Cortex of kidney (tissue), 1 donor: ENCODE measurements at places on chromosomes 2 and 18.

DNA sequence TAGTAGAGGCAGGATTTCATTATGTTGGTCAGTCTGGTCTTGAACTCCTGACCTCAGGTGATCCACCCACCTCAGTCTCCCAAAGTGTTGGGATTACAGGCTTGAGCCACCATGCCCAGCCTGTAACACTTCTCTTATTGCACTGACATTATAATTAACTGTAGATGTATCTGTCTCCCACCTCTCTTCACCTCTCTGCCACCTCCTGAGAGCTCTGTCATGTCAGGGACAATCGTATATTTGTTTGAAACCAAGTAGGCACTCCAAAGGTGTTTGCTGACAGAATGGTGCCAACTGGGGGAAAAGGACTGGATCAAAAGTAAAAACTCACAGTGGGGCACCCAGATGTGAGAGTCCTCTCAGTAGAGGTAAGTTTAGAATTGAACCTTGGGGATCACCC, 17.3 kb upstream of the ME2 start:
- DNase-seq, result no peak

DNA sequence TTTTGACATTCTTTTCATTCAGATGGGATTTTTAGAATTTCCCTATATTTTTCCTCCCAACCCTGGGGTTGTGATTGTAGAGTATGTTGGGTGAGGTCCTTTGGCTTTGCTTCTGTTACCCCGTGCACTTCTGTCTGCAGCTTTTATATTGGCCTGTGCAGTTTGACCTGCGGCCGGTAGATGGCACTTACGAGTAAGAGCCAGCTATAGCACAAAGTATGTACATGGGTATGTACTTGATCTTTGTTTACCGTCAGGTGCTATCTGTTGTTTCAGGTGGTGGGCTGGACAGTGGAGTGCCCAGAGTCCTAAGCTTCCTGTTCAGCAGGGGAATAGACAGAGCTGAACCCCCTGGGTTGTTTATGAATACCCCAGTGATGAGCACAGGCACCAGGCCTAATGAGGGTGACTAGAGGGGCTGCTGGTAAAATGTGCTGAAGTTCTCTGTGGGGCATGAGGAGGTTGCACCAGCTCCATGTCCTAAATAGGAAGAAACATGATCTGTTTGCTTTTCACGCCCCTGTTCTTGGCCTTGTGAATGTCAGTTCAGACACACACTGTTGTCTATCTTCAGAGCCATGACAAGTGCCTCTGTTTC, 58.9 kb upstream of the THUMPD2 start:
- no peak for DNase-seq

DNA sequence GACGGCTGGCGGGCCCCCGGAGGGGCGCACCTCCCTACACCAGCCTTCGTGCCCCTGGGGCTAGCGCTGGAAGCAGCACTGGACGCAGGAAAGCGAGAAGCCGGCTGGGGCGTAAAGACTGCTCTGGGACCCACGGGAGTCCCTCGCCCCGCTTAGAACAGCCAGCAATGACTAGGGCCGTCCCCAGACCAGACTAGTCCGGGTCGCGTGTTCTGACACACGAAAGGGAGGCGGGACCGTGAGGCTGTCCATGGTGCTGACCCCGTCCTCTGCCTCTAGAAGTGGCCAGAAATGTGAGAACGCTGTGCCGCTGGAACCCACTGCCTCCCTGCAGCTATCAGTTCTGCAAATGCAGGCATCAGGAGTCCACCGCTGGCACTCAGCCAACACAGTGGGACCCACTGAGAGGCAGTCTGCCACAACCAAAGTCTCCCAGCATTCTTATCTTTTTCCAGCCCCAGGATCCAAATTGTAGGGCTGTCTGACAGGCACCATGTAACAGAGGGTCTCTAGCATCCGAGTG, at the start of gene UCN:
UCN (minus strand) TSS at position 87 of the 523 bp plus-strand sequence. CDS start 550 bp downstream, outside the sequence.
- no peak for DNase-seq

DNA sequence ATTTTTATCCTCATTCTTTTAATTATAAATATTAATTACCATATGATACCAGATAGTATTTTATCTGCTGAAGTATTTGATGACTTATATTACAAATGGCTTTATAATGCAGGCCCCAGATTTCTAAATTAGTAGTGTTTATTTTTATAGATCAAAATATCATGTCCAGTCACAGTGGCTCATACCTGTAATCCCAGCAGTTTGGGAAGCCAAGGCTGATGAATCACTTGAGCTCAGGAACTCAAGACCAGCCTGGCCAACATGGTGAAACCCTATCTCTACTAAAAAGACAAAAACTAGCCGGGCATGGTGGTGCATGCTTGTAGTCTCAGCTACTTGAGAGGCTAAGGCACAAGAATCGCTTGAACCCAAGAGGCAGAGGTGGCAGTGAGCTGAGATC, 100.1 kb upstream of the ARHGAP15 start:
- DNase-seq, result no peak

DNA sequence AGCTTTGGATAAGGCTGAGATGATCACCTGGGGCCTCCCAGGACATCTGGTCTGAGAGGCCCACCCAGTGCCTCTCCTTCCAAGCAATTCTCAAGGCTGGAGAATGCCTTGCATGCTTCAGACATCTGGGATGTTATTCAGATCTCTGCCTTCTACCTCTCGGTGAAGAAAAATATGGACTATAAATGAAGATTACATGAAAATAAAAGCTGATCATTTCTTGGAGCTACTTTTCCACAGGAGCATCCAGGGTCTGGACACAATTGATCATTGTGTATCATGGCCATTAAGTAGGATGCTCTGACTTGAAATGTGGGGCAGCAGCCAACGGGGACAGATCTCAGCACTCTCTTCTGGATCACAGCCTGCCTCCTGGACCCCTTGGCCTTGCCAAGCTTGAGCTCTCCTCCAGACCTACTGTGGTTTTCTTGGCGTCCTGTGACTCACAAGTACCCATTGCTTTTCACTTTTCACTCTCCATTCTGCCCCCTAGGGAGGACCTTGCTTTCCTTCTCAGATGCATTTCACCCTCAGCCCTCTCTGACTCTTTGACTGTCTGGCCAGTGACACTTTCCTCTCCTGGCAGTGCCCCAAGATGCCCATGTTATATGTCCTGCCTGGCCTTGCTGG, 203.1 kb downstream of the INSIG2 start:
- DNase-seq, result no peak

- DNase-seq, result no peak
Measured at GRCh38 chr2:159164457-159164911, 122.0 kb downstream of the WDSUB1 start.

DNA sequence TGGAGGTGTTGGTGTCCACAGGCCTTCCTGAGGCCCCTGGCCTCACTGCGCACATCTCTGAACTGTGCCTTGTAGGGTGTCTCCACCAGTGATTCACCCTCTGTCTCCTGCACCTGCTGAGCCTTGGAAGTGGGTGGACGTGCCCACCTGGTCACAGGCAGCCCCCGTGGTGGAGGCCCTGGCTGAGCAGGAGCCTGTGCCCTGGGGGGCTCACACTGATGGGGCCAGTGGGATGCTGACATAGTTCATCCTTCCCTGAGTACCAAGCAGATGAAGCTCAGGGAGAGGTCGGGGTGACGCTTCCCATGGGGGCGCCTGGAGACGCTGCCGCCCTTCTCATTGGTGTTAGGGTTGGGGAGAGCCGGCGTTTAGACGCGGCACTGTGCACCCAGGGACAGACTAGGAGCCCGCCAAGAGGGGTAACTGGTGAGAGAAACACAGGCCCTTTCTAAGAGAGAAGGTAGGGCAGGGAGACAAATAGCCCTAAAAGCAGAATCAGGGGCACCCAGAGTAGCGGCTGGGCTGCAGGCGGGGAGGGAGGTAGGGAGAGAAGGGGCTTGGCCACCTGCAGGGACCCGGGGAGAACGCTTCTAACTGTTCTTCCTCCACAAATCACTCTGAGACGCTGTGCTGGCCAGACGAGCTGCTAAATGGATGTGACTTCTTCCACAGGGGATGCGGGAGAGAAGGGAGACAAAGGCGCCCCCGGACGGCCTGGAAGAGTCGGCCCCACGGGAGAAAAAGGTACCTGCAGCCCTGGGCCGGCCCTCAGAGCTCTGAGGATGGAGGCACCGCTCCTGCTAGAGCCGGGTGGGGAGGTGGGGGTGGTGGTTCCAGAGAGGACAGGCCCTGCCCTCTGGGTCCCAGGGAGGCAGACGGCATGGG, 18.0 kb downstream of the COLEC11 start:
- DNase-seq, result no peak

DNA sequence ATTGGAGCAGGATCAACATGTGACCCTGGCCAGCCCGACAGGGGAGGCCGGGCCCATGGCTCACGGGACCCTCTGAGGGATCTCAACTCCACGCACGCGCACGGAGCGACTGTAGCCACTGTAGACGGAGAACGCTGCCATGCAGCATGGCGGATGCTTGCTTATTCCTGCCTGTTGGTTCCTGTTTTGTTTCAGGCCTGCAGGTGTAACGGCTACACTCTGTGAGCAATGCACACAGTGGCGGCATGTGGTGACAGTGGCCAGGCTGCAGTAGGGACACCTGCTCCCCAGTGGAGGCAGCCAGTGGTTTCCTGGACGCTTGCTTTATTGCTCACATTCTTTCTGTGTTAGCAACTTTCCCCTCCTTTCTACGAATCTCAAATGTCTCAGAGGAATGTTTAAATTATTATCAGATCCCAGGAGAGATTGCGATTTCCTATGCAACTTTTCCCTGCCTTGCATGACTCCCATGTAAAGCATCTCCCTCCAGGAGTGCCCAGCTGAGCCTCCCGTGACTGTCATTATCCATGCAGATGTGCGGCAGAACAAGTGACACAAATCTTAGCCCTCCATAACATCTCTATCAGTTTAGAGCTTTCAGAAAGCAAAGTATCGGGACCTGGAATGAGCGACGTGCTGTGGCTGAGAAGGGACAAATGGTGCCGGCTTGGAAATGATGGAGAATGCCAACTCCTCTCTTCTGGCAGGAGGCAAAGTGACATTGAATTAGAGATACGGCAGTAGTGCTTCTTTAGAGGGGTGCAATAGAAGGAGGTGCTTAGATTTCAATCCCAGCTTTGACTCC, 209.7 kb downstream of the ASB1 start:
- no peak for DNase-seq

- DNase-seq, result no peak
Measured at GRCh38 chr18:21833604-21834298, 93.2 kb downstream of the MIB1 start.

- DNase-seq, result no peak
Measured at GRCh38 chr18:36613069-36613468, 215.7 kb downstream of the TPGS2 start.

GRCh38 chr2:12031866-12032265, 285.4 kb downstream of the LPIN1 start:
- DNase-seq, result no peak

DNA sequence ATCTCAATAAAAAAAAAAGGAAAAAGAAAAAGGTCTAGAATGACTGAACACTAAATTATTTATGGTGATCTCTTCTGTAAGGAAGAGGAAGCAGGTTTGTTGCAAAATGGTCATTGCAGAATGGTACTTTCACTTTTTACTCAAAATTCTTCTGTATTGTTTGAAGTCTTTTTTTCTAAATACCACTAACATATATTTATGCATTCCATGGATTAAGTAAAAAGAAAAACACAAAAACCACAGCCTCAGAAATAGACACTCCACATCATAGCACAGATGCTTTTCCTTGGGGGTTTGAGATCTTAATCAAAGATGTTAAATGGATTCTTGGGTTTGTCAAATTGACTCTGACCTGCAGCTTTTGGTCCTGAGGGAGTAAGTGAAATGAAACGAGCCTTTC, 47.4 kb downstream of the RHOB start:
- no peak for DNase-seq

DNA sequence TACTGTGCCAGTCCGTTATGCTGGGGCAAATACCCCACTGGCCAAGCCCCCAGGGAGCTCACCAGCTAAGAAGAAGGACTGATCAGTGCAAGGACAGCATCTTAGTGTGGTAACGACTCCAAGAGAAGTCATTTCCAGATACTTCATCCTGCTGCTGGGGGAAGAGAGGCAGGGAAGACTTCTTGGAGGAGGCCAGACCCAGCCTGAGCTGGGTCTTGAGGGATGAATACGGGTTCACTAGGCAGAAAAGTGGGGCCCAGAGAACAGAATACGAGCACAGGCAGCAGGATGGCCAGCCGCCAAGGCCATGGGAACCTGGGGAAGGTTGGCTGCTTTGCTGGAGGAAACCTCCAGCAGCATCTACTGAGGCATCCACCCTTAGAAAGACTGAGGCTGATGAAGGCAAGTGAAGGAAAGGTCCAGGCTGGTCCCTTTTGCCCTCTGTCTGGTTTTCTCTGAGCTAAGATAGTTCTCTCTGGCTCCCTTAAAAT, 84.1 kb downstream of the GLI2 start:
- DNase-seq, result no peak

GRCh38 chr2:234968631-234969305, 17.0 kb downstream of the SH3BP4 start:
- DNase-seq, result no peak

GRCh38 chr18:12770469-12771219, 67.8 kb downstream of the PSMG2 start:
- no peak for DNase-seq

GRCh38 chr2:76760367-76760704, 761.8 kb downstream of the LRRTM4 start:
- no peak for DNase-seq

DNA sequence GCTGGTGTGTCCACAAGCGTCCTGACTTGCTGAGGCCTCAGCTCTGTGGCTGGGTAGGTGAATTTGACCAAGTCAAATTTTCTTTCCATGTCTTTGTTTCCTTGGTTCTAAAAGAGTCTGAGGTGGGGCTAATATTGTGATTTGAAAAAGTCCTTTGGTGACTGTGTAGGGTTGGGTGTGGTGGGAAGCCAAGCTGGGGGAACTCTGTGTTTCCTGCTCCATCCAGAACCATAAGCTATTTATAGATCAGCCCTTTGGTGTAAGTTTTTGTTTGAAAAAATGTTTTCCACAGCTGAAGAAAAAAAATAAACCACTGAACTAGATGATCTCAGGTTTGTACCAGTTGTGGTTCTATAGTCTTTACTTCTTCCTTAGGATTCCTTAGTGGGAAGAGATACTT, 462.7 kb downstream of the TGIF1 start:
- no peak for DNase-seq
